ENCODE measurements at places on chromosomes 4 and X.

DNA sequence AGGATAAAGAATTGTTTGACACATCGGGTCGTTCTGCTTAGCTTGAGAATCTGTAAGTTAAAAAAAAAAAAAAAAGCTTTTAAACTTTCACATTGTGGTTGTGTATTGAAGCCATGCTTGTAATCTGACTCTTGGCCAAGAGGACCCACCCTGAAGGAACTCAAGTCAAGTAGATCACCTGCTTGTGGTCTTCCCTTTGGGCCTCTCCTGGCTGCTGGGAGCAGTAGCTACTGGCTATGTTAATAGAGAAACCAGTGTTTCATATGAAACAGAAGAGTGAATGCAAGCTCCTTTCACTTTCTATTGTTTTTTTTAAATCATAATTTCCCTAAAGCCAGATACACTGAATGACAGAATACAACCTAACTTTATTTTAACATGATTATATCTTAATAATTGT lies 402.4 kb upstream of the NDST4 start:
- no peak overlapping the region for H3K4me3 ChIP-seq
- H3K36me3 ChIP-seq, result no peaks in the 10 kb centered on the region
- no peak for DNase-seq
- H3K27me3 ChIP-seq, result no peaks in the 10 kb centered on the region
- no peak overlapping the region for H3K27ac ChIP-seq

- H3K4me1 ChIP-seq, result no peaks in the 10 kb centered on the region
- no peak overlapping the region for H3K4me3 ChIP-seq
- no peaks in the 10 kb centered on the region for H3K27me3 ChIP-seq
These were observed 131.6 kb downstream of the HMX1 start for GRCh38 chr4:8739820-8740665.

DNA sequence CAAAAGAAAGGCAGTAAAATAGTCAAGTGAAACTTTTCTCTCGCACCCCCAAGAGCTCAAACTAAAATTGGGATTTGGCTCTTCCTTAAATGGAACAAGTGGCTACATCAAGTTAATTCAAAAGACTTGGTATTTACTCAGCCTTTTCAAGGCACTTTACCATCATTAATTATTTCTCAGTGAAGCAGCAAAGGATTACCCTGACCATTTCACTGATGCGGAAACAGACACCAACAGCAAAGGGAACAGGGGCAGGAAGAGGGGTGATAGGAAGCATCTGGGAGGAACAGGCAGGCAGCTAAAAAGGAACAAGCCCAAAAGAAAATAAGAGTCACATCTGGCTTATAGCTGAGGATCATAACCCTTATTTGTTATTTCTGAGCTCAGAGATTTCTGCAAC lies 2.7 kb downstream of the SCML2 start:
- H3K27me3 ChIP-seq, result no peaks in the 10 kb centered on the region
- no peak overlapping the region for H3K27ac ChIP-seq
- H3K4me3 ChIP-seq, result no peak overlapping the region
- H3K36me3 ChIP-seq, result no peaks in the 10 kb centered on the region
- peaks cover 3% of the 10 kb centered on the region for H3K4me1 ChIP-seq

- H3K4me3 ChIP-seq, result no peak overlapping the region
- no peak overlapping the region for H3K27ac ChIP-seq
- H3K27me3 ChIP-seq, result no peaks in the 10 kb centered on the region
- DNase-seq, result peak; percentile 31
These were observed 30.6 kb downstream of the LONRF3 start for GRCh38 chrX:119004920-119005524.

GRCh38 chr4:23333556-23333945 lies 556.3 kb downstream of the PPARGC1A start:
- H3K27ac ChIP-seq, result no peak overlapping the region
- no peaks in the 10 kb centered on the region for H3K27me3 ChIP-seq
- H3K4me3 ChIP-seq, result no peak overlapping the region
- no peak for DNase-seq

- peak overlapping the region; percentile 48 for H3K4me3 ChIP-seq
- no peaks in the 10 kb centered on the region for H3K36me3 ChIP-seq
- DNase-seq, result peak; percentile 98
- H3K27ac ChIP-seq, result peak overlapping the region; percentile 97
These were observed 27.3 kb upstream of the SORBS2 start for GRCh38 chr4:185839194-185839712.

GRCh38 chr4:74157561-74158465 lies at the start of gene MTHFD2L:
TSS of gene MTHFD2L (plus strand) at chr4:74158118. CDS start at chr4:74158139, 21 bp downstream.
- peaks cover 1% of the 10 kb centered on the region for H3K4me1 ChIP-seq
- H3K27me3 ChIP-seq, result no peaks in the 10 kb centered on the region
- peaks cover 2% of the 10 kb centered on the region for H3K36me3 ChIP-seq
- DNase-seq, result peak; percentile 97
- peak within 1 kb of the TSS; percentile 87 for H3K27ac ChIP-seq
- H3K4me3 ChIP-seq, result peak within 1 kb of the TSS; percentile 89

DNA sequence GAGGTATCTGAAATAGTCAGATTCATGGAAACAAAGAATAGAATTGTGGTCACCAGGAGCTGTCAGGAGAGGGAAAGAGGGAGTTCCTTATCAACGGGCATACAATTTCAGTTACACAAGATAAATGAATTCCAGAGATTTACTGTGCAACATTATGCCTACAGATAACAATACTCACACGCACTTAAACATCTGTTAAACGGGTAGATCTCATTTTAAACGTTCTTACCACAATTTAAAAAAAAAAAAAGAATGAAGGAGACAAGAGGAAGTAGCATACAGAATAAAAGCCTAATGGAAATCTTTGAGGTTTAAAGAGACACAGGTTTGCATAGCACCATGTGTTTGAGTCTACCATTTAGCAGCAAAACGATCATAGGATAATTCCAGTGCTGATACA lies 298.0 kb downstream of the DKK2 start:
- no peaks in the 10 kb centered on the region for H3K4me1 ChIP-seq
- H3K27ac ChIP-seq, result no peak overlapping the region
- no peak overlapping the region for H3K4me3 ChIP-seq
- H3K27me3 ChIP-seq, result no peaks in the 10 kb centered on the region
- no peaks in the 10 kb centered on the region for H3K36me3 ChIP-seq

DNA sequence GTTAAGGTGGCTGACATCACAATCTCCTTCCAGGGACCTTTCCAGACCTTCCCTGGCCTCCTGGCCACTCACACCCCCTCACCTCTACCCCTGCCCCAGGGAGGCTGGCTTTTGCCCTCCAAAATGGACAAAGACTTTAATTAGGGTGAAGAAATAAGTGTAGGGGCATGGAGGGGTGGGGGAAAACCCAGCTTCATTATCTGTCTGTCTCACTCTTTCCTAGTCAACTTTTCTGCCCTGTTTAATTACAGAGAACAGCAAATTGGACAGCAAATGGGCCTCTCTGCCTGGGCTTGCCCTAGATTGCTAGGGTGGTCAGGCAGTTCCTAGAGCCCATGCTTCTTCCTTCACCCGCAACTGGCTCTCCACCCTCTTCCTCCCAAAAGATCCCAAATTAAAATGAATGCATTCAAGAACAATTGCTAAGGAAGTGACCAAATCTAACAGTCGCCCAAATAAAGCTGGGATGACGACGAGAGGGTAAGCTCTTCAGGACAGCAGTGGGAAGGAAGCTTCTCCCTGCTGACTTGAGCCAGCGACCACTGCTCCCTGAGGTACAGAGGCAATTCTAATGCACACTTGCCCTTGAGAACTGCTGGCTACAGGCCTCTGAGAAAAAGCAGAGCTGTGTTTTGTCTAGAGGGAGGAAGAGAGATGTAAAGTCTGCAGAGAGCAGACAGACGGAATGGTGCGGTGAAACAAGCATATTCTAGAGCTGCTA lies 12.4 kb downstream of the RAI2 start:
- no peaks in the 10 kb centered on the region for H3K27me3 ChIP-seq
- no peaks in the 10 kb centered on the region for H3K36me3 ChIP-seq
- H3K27ac ChIP-seq, result no peak overlapping the region
- no peak overlapping the region for H3K4me3 ChIP-seq
- H3K4me1 ChIP-seq, result no peaks in the 10 kb centered on the region
- no peak for DNase-seq

- peak; percentile 93 for DNase-seq
- no peaks in the 10 kb centered on the region for H3K36me3 ChIP-seq
- no peaks in the 10 kb centered on the region for H3K27me3 ChIP-seq
- H3K4me1 ChIP-seq, result peaks cover 4% of the 10 kb centered on the region
These were observed 41.0 kb downstream of the FNIP2 start for GRCh38 chr4:158809611-158810486.

DNA sequence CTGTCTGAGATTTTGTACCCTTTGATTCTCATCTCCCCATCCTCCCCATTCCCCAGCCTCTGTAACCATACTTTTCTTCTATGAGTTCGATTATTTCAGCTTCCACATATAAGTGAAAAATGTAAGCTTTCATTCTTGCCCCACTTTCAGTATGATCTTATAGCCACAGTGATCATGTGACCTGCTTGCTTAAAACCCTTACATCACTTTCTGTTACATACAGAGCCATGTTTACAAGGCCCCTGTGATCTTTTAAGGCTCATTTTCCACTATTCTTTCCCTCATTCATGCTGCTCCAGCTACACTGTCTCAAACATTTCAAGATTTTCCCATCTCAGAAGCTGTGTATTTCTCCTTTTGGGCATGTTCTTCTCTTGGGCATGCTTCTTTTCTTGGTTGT lies 147.7 kb downstream of the DCK start:
- no peak overlapping the region for H3K27ac ChIP-seq
- H3K36me3 ChIP-seq, result no peaks in the 10 kb centered on the region
- DNase-seq, result peak; percentile 33
- no peaks in the 10 kb centered on the region for H3K4me1 ChIP-seq

Measured in mesenchymal stem cell (in vitro differentiated cells and primary cell).